Bronchial smooth muscle cell (primary cell): ENCODE measurements at places on chromosomes 16 and 17. TPM values are rescaled to one million over a fixed set of nuclear protein-coding genes. Genes with fewer than 3 reads are reported as not detected.

KREMEN2 gene
- total RNA-seq, result under 0.01 TPM in 1 of 2 replicates, not detected in the other

TMEM114 gene
- not detected in 2 replicates for total RNA-seq

KCNH4 gene
- not detected in 2 replicates for total RNA-seq

P3H4 gene
- total RNA-seq, result 44.1 and 49.2 TPM in 2 replicates

PRR15L gene
- not detected in 2 replicates for total RNA-seq

KIF2B gene
- not detected in 2 replicates for total RNA-seq

CACNG3 gene
- total RNA-seq, result not detected in 2 replicates

SHCBP1 gene
- total RNA-seq, result 1.5 and 5.7 TPM in 2 replicates

HBQ1 gene
- not detected in 2 replicates for total RNA-seq

CFAP97D1 gene
- total RNA-seq, result not detected in 2 replicates
